ENCODE measurements at places on chromosomes 2 and 18. TPM values are rescaled to one million over a fixed set of nuclear protein-coding genes. Genes with fewer than 3 reads are reported as not detected.

Gene RGPD8
- polyA plus RNA-seq: 0.65 TPM

Gene TWIST2
- polyA plus RNA-seq: 3.4 TPM

Gene MC2R
- polyA plus RNA-seq: not detected

Gene SS18
- 39.3 TPM for polyA plus RNA-seq

Gene EHBP1
- polyA plus RNA-seq: 59.5 TPM

Gene ALK
- polyA plus RNA-seq: 0.13 TPM

Gene KCNG3
- 0.04 TPM for polyA plus RNA-seq

Gene PROM2
- 3.0 TPM for polyA plus RNA-seq

Gene LYPD6
- 0.56 TPM for polyA plus RNA-seq

Gene SH2D6
- 0.89 TPM for polyA plus RNA-seq

Gene CGREF1
- polyA plus RNA-seq: 5.0 TPM

Gene MC4R
- not detected for polyA plus RNA-seq

Gene KCNG2
- polyA plus RNA-seq: 0.05 TPM

Gene RNU2-63P
- polyA plus RNA-seq: not detected

Gene AMER3
- 0.11 TPM for polyA plus RNA-seq

Gene GAL3ST2
- not detected for polyA plus RNA-seq

Gene NMUR1
- 2.5 TPM for polyA plus RNA-seq

Gene OXER1
- polyA plus RNA-seq: 1.5 TPM

Gene GRB14
- polyA plus RNA-seq: 4.6 TPM

Gene YES1
- 22.8 TPM for polyA plus RNA-seq

Gene SCN3A
- 0.21 TPM for polyA plus RNA-seq

Gene ESPNL
- polyA plus RNA-seq: 0.67 TPM

Gene ACMSD
- 0.18 TPM for polyA plus RNA-seq

Gene TLX2
- not detected for polyA plus RNA-seq

Gene CRIM1
- polyA plus RNA-seq: 9.5 TPM

Gene SH3BP4
- polyA plus RNA-seq: 7.1 TPM

Gene PSD4
- 11.2 TPM for polyA plus RNA-seq

Measured in adipose tissue (tissue), 3 donors.